Testis (tissue), 5 donors: ENCODE measurements at places on chromosomes 2 and 18. TPM values are rescaled to one million over a fixed set of nuclear protein-coding genes. Genes with fewer than 3 reads are reported as not detected.

Gene TXNDC2
- 15.3 TPM for total RNA-seq

Gene WDR75
- 35.0 TPM for total RNA-seq

Gene CERKL
- total RNA-seq: 2.2 TPM

Gene PXDN
- total RNA-seq: 33.8 TPM

Gene BCL11A
- total RNA-seq: 4.1 TPM

Gene TWIST2
- 10.3 TPM for total RNA-seq

Gene SP110
- total RNA-seq: 17.7 TPM

Gene SLC4A5
- total RNA-seq: 113 TPM

Gene POTEI
- 38.7 TPM for total RNA-seq

Gene OTOS
- 1.5 TPM for total RNA-seq

Gene TMEM37
- 14.2 TPM for total RNA-seq

Gene HES6
- total RNA-seq: 22.0 TPM

Gene MARCO
- total RNA-seq: 0.55 TPM

Gene SLC23A3
- 0.56 TPM for total RNA-seq

Gene PLCL1
- 2.4 TPM for total RNA-seq

Gene ANKAR
- total RNA-seq: 32.8 TPM

Gene CDCA7
- total RNA-seq: 10.8 TPM

Gene DSC2
- 1.2 TPM for total RNA-seq

Gene NEU2
- not detected for total RNA-seq

Gene TRIM43
- 1.3 TPM for total RNA-seq

Gene GRB14
- total RNA-seq: 59.0 TPM

Gene LONRF2
- 17.7 TPM for total RNA-seq

Gene SCN7A
- 13.8 TPM for total RNA-seq

Gene LIMS3
- total RNA-seq: 33.0 TPM

Gene DYNAP
- not detected for total RNA-seq

Gene RNF138
- 190 TPM for total RNA-seq

Gene ARHGAP28
- total RNA-seq: 45.5 TPM

Gene FAM237A
- not detected for total RNA-seq

Gene GALNT5
- total RNA-seq: 0.06 TPM

Gene SPP2
- total RNA-seq: not detected

Gene TDRD15
- total RNA-seq: 11.3 TPM

Gene CYBRD1
- total RNA-seq: 53.5 TPM

Gene NEB
- 5.7 TPM for total RNA-seq

Gene DPP10
- total RNA-seq: 6.7 TPM

Gene ANKRD30B
- 23.0 TPM for total RNA-seq

Gene C2orf81
- 10.4 TPM for total RNA-seq

Gene SLC5A7
- 0.37 TPM for total RNA-seq

Gene SPEG
- 24.3 TPM for total RNA-seq

Gene MAB21L4
- total RNA-seq: not detected

Gene ASXL3
- total RNA-seq: 15.4 TPM

Gene FAM161A
- 24.7 TPM for total RNA-seq

Gene PCARE
- 0.06 TPM for total RNA-seq

Gene EGR4
- total RNA-seq: 14.9 TPM

Gene KCNK3
- total RNA-seq: 2.5 TPM

Gene GCKR
- 3.3 TPM for total RNA-seq

Gene CEP192
- 61.2 TPM for total RNA-seq

Gene MOB1A
- 66.4 TPM for total RNA-seq

Gene SLC35F5
- 102 TPM for total RNA-seq

Gene COX7A2L
- 134 TPM for total RNA-seq

Gene SERPINB13
- total RNA-seq: not detected

Gene TSPYL6
- 38.3 TPM for total RNA-seq

Gene RGPD4
- 3.0 TPM for total RNA-seq

Gene TNFRSF11A
- 3.0 TPM for total RNA-seq

Gene GPR45
- 0.68 TPM for total RNA-seq

Gene SLC19A3
- 0.50 TPM for total RNA-seq
